ENCODE measurements at places on chromosomes 5 and 9.

DNA sequence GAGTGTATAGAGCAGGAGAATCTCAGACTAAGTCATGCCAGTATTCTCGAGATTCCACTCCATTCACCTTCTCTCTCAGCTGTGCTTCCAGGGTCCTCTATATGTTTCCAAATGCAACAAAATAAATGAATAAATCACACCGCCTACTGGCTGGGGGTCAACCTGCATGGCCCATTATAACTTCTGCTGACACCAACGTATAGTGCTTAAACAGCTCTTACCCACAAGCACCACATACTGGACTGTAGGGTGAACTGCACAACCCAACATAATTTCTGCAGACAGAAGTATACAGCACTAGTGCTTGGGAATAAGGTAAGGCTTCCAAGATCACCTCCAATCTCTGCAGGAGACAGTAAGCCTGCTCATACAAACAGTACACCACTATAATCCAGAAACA is 33.1 kb upstream of the HTR4 start:
- DNase-seq, result no peak

- no peak for DNase-seq
Observed at GRCh38 chr5:76204713-76205112, 121.5 kb downstream of the SV2C start.

GRCh38 chr9:127844821-127845359 is 9.6 kb downstream of the ENG start:
- DNase-seq, result no peak

GRCh38 chr5:114434396-114435219 is 72.7 kb downstream of the KCNN2 start:
- DNase-seq, result no peak
